ENCODE measurements at places on chromosomes 7 and 10. TPM values are rescaled to one million over a fixed set of nuclear protein-coding genes. Genes with fewer than 3 reads are reported as not detected.

CDC14C gene
- not detected for total RNA-seq

PDE6C gene
- not detected for total RNA-seq

GRCh38 chr7:44195889-44196288 is 4.9 kb upstream of the YKT6 start:
- no peak for DNase-seq

DNA sequence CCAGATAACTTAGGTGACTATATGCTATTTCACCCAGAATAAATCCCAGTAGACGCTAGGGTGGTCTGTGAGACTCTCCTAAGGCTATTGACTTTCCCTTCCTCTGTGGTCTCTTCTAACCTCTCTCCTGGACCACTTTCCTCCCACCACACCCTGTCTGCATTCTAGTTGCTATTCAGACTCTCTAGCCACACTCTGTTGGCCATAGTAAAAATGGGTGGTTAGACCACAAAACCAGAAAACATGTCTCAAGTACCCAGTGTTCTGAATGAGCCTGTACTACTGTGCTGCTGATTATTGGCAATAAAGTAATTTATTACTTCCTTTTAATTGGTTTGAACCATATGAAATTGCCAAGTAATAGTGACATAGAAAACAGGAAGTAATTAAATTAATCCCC is 240.8 kb downstream of the KIF20B start:
- DNase-seq: no peak

DNA sequence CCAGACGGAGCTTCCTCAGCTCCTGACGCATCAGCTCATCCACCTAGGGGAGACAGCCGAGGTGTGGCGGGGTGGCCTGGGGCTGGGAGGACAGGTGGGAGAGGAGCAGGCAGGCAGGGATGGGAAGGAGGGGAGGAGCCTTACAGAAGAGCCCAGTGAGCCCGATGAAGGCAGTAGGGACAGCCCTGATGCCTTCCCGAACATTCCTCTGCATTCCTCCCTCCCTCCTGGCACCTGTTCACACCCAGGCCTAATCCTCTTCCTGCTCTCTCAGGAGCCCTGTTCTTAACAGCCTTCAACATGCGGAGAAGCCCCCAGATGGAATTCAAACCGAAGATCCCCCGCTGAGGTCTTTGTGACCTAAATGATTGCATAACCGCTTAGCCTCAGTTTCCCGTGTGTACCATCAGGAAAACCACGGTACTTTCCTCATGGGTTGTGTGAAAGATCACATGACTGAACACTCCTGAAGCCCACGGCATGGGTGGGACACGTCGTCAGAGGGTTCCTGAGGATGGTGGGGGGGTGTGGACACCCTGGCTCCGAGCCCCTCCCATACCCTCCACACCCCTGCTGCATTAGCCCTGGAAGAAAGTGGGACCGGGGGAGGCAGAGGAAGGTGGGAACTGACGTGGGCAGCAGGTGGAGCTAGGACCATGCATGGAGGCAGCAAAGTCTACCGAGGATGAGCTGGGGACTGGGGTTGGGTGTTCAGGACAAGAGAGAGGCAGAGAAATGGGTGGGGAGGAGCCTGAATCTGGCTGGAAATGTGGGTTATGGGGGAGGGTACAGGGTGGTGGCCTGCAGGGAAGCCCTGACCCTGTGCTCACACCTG is 8.8 kb upstream of the ASB10 start:
- no peak for DNase-seq

DNA sequence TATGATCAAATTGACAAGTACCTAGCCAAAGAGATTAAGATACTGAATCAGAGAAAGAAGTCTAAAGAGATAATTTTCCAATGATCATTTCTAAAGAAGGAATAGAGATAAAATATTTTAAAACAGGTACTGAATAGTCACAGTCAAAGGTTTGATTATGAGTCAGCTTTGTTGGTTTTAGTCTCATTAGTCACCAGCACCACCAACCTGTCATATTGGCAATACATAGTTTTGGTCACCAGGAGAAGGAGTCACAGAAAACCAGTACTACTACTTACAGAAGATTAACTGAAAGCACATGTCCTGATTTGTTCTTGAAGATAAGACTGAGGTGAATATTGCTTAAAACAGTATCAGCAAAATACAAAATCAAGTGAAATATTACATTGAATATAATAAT is 34.6 kb downstream of the ZEB1 start:
- no peak for DNase-seq

DNA sequence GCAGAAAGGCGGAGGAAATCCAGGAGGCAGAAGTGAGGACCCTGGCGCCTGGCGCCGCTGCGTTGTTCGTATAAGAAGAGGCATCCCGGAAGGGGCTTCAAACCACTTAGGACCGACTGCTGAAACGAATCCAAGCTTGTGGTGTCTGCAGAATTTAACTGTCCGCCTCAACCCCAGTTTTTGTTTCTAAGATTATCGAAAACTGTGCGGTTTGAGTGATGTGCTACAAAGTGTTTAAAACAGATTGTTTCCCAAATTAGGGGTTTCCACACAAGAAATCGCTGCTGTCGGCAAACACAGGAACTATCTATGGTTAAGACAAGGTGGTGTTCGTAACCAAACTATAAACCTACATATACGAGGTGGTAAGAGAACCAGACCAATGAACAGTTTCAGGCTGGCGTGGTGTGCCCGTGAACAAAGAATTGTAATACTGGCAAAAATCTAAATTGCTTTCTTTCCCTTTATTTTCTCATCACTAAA is 835 bp upstream of the DGKI start:
- no peak for DNase-seq

- no peak for DNase-seq
Observed at GRCh38 chr7:130891254-130892094, 157.5 kb upstream of the KLF14 start.
